ENCODE measurements at places on chromosomes 5 and 9. TPM values are rescaled to one million over a fixed set of nuclear protein-coding genes. Genes with fewer than 3 reads are reported as not detected.
A peak's percentile ranks its signal among the peaks of the same experiment; 100 is the strongest.

DNA sequence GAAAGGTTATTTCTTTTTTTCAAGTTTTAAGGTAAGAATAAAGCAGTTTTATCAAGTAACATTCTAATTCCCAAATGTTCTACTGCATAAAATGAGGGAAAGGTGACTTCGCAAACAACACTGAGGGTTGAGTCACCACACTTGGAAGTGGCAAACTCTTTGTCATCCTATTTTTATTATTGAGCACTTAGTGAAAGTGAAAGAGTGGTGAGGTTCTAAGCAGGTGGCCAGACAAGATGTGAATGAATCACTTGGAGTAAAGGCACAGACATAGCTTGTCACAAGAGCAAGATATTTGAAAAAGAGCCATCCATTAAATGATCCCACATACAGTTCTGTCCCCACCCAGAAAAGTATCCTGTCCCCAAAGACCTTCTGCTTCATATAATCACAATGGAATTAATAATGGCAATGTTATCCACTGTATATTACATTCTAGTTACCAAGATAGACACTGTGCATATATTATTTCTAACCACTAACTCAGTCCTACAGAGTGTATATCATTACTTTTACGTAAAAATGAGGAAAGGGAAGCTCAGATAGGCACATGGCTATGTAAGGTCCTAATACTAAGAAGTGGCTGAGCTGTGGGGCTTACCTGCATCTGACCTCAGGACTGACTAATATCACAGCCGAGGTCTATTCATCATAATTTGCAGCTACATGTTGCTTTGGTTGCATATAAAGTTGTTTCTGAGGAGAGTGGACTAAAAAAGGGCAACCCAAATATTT is 730.4 kb upstream of the MEF2C start:
- DNase-seq: peak; percentile 34

DNA sequence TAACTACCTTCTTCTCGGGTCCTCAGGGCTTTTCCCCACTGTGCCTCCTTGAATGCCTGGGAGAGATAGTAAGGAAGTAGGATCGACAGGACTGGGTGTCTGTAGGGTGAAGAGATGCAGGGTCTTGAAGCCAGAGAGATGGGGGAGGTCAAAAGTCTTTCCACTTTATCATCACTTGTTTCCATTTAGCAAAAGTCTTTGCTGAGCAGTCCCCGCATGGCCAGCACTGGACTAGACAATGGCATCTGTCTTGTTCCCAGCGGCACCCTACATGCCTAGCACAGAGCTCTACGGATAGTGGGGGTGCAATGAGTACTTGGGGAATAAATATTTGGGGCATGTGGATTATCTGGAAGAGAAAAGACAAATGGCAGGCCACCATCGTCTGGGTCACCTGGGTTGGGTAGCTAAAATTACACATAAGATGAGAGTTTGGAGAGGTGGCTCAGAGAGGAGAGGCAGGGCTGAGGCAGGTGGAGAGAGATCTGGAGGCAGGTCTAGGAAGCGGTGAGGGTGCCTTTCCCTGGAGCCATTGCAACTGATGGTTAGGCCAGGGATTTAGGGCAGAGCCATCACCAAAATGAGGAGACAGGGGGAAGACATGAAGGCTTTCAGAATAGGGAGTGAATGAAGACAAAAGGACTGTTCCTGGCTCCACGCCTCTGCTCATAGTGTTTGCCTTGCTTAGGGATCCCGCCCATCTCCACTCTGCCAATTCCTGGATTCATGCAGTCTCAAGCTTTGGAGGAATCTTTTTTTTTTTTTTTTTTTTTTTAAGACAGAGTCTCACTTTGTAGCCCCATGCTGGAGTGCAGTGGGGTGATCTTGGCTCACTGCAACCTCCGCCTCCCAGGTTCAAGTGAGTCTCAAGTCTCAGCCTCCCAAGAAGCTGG is 250.8 kb upstream of the KLF4 start:
- DNase-seq: no peak

DNA sequence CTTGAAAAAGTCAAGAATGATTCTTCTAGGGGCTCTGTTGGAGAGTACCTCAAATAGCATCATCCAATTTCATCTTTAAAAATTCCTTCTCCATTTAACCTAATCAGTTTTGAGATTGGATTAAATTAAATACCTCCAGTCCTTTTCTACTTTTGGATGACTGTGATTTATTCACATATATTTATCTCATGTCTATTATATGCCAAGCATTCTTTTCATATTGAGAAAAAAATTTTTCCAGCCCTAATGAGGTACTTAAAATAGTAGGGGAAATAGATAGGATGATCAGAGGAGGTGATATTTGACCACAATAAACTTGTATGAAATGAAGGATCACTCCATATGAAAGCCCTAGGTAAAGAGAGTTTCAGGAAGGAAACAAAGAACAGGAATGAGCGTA is 250.1 kb downstream of the MAT2B start:
- no peak for DNase-seq

- DNase-seq: no peak
Measured at GRCh38 chr9:134224567-134225093, 60.3 kb upstream of the RNU6ATAC start.

DNA sequence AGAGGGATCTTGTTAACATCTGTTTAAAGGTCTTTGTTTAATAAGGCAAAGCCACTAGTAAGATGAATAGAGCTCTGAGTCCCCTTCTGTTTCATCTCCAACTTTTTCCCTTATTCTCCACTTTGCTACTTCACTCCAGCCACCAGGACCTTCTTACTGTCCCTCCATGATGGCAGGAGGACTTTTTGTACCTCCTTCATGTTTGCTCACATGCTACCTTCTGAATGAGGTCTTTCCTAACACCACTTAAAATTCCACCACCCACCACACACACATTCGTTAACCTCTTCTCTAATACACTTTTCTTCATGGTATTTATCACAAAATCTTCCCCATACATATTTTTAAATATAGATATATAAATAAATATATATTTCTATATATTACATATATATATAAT is 501.9 kb downstream of the PDE4D start:
- DNase-seq: no peak

DNA sequence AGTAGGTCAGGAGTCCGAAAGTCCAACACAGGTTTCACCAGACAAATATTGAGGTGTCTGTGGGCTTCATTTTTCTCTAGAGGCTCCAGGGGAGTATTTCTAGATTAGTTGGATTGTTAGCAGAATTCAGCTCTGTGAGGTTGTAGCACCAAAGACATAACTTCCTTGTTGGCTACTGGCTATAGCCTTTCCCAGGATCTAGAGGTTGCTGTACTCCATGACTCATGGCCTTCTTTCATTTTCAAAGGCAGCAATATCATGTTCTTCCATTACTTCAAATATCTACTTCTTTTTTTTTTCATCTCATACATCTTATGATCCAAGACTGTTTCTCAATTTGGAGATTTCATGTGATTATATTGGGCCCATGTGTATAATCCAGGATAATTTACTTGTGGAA is 404.0 kb upstream of the FAM174A start:
- peak; percentile 15 for DNase-seq

- no peak for DNase-seq
Measured at GRCh38 chr9:69888856-69889585, 68.4 kb downstream of the CFAP95 start.

DNA sequence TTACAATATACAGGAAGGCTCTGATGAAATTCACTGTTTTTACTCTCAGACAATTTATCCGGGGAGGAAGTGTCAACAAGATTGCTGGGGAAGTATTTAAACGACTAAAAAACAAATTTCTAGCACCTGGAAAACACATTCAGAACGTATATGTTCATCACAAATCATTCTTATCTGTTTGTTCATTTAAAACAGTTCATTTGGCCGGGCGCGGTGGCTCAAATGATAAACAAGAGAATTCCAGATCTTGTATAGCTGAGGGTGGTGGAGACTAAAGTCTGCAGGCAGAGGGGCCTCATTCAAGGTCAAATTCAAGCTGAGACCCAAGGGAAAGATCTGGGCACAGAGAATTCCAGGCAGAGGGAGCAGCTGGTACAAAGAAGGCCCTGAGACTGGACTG is 90.0 kb downstream of the STK10 start:
- no peak for DNase-seq

- DNase-seq: no peak
Measured at GRCh38 chr5:174086751-174087150, 41.2 kb downstream of the NSG2 start.

- peak; percentile 49 for DNase-seq
Measured at GRCh38 chr5:87400305-87400899, 12.3 kb downstream of the CCNH start.

DNA sequence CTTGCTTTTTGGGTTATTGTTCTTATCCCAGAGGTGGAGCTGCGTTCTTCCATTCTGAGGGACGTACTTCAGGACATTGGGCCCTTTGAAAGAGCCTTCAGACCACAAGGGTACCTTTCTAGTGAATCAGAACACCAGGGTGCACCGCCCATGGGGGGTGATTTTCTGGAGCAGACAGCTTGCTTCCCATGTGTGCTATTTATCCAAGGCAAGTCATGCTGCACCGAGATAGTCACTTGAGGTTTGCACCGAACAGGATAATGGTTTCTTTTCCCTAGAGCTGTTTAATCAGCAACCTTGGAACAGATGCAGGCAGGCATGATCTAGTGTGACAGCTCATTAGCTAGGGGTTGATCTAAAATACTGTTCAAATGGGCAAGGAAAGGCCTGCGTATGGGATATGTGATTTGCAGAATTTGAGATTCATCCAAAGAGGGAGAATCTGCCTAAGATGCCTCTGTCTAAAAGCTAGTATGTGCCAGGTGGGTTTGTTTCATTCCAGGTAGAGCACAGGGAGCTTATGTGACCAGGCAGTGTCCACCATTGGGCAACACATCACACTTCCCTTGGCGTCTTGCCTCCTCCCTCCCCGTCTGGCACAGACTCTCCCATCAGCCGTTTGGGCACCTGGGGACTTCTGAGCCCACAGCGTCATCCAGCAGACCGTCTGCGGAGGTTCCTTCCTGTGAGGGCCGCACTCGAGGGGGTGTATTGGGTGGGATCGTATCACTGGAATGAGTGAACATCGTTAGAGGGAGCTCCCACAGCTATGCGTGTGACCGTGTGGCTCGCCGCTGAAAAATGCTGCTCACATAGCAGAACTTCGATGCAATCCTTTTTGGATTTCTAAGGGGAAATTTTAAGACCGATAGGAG is 23.0 kb downstream of the ABL1 start:
- DNase-seq: no peak

DNA sequence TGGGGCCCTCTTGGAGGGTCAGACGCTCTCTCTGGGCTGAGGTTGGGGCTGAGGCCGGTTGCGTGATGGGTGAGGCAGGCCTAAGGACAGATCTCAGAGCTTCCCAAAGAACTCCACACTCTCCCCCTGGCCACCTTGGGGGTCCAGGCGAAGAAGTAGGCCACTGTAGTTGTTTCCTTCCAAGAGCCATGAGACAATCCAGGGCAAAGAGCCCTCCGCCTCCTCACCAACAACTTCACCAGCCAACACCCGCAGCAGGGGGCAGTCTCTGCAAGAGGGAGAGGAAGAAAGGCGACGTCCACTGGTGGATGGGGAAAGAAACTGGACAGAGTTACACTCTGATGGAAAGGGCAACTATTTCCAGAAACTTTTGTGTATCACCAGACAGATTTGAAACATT is 10.7 kb downstream of the SLC35A4 start:
- DNase-seq: no peak

GRCh38 chr5:169039592-169039991 is 261.3 kb downstream of the SLIT3 start:
- DNase-seq: no peak

The ACER2 gene
- 5.9 TPM for total RNA-seq

GRCh38 chr5:35061211-35061770 is 13.5 kb upstream of the AGXT2 start:
- no peak for DNase-seq

The LCN9 gene
- total RNA-seq: not detected

DNA sequence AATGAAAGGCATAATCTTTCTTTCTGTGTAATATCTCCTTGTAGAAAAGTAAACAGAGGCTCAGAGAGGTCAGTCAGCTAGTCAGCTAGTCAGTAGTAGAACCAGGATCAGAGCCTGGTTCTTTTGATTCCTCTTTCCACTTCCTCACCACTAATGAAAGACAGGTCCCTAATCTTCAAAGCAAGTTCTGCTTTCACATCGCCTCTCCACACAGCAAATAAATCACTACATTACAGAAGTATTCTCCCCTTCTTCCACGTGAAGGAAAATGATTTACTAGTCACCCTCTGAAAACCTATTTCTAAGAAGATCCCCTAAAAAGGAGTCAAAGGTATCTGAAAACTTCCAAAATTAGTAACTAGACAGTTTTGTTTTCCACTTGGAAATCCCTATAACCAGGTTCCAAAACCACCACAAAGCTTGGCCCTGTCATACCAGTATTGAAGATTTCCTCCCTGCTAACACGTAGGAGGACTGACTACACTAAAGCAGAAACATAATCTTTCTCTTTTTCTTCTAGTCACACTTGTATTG is 140.5 kb upstream of the TARS1 start:
- DNase-seq: peak; percentile 8

GRCh38 chr5:6117212-6117611 is 261.1 kb downstream of the MED10 start:
- no peak for DNase-seq

DNA sequence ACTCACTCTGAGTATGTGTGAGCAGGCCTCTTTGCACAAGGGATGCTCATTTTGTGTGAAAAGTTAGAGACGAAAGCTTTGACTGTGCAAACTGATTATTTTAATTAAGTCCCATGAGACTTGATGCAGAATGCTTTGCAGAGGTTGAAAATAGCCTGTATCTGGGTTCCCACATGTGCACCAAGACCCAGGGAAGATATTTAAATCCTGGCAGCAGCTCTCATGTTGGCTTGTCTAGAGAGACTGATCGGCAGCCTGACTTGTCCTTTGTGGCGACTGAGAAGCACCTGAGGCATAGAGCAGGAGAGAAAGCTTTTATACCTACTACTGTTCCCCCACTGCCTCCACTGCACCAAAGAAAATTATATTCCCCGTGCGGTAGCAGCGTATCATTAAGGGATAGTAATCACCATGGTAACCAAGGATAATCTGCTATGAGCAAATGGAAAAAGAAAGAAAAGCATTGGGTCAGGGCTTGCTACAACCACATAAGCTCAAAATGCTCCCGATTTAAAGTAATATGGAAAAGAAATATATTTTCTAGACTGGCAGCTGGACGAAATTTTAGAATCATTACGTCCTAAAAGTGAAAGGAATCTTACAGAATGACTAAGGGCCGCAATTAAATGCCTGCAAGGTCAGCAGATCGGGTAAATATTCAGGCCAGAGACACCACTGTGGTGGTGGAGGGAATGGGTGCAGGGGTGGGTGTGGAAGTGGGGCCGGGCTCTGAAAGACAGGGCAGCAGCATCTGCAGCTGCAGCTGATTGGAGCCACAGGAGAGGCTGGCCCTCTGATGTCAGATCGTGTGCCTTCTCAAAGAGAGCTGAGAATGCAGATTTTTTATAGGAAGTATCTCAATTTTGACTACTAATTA is 135.3 kb upstream of the EPB41L4A start:
- DNase-seq: no peak

DNA sequence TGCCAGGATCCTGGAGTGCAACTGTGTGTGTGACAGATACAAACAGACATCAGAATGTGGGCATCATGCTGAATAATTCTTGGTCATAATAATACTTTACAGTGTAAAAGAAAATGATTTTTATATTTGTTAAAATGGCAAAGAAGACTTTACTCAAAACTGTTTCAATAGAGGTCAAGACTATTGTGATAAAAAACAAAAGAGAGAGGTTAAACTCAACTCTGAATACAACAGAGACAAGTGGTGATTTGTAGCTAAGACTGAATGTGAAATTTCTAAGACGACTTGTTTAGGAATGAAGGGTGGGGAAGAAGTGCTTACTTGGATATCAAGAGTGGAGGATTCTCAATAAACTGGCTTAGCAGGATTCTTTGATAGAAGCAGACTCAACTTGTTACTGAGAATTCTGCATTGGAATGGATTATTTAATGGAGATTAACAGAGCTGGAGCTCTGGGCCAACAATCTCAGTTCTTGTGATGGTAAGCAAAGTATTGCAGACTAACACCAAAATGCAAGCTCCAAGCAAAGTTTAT is 457.4 kb upstream of the CDH18 start:
- peak; percentile 1 for DNase-seq
